ENCODE measurements at places on chromosomes 12 and 14.

GRCh38 chr12:109521831-109522230 lies 44.4 kb downstream of the UBE3B start:
- DNase-seq: no peak

GRCh38 chr12:27193854-27194544 lies 50.1 kb upstream of the STK38L start:
- DNase-seq: peak; percentile 68

DNA sequence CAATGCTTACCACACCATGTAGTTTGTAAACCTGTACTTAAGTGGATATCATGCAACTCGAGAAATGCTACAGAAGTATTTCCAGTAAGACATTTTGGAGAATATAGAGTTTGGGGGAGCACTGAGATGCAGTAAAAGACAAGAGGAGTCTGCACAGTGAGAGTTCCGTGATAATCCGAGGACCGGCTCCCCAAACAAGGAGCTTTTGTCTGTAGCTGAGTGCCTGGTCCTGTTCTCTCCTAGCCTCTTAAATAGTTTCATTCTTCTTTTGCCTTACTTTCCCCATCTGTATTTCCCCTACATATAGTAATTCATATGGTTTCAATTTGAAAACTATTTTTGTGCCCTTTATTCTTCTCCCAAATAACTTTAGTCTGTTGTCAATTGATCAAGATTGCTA lies 364.1 kb downstream of the EGLN3 start:
- DNase-seq: no peak

DNA sequence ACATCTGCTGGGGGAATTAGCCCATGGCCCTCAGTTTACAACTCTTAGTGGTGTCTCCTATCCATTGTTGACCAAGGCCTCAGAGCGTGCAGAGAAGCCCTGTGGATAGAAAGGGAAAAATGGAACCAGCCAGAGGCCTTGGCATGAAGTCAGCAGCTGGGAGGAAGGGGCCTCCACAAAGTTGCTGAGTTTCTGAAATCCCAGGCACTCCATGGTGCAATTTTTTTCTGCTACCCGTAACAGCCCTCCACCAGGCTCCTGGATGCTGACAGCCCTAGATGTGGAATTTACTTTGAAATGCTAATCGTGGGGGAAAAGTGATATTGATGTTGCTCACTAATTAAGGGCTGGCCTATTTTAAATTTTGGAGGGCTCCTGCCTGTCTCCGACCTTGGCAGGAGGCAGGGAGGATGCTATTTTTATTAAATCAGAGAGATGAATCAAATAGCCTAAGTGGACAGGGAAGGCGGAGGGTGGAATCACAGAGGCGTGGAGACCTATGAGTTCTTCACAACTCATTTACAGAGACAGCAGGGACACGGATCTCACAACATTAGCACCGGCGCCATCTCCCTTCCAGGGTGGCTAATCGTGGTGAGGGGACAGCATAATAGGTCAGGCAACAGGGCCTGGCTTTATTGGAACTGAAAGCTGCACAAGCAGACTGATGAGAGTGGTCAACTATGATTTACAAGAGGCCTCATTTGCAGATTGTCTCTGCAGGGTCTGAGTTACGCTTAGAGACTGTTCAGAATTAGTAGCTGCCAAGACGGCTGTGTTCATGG lies 99.8 kb upstream of the WSCD2 start:
- DNase-seq: no peak

- DNase-seq: no peak
Measured at GRCh38 chr14:55951341-55952206, 166.6 kb upstream of the PELI2 start.

DNA sequence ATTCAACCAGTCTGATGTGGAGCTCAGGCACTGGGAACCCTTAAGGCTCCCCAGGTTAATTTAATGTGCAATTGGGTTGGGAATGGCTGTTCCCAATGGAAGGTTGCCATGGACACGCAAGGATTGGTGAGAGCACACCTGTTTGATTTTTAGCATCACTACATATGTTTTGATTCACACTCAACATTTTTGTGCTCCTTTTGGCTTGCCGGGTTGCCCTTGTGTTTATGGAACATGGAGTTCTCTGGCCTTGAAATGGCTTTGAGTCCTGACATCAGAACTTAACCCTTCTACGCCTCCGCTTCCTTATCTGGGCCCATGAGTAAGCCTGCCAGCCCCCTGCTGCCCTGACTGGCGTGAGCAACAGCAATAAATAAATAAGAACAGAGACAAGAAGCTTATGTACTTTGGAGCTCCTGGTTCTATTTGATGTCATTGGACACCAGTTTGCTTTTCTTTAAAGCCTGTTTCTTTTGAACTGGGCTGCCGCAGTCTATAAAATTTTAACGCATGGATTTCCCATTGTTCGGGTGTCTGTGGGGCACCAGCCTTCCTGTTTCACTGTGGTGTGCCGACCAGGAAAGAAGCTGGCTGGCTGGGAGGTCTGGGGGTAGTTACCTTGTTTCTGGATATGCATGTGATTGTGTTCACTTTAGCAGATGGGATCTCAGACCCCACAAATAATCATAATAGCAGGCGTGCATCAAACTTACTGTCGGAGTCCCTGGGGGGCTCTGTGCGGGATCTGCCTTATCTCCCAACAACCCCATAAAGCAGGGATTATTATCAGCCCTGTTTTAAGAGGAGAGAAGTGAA lies 27.8 kb downstream of the TBX3 start:
- no peak for DNase-seq

DNA sequence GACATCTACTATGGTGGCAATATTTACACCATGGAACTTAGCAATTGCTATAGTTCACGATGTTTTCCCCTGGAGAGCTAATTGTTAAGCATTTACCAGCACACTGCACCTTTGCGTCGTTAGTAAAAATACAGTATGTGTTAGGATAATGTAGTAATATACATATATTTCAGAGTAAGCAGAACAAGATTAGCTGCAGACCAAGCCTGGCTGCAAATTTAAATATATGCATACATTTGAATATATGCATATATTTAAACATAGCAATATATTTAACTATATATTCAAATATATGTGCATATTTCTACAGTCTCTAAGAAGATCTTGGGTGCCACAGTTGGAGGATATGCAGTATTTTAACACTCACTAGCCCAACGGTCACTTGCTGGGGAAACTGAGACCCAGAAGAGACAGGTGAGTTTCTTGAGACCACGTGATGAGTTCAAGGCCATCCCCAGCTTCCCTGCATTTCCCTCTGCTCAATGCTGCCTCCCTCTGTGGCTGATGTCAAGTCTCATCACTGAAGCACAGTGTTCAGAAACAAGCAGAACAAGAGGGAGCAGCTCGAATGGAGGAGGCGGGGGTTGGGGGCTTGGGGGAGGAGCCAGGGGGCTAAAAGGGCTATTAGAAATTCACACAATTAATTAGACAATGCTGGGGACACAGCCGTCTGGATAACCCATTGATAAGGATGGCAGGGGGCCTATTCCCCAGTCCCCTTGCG lies 708.0 kb downstream of the MED13L start:
- DNase-seq: no peak

GRCh38 chr12:122887819-122888212 lies 8.1 kb downstream of the VPS37B start:
- DNase-seq: no peak

- no peak for DNase-seq
Measured at GRCh38 chr12:45093051-45093450, 42.2 kb upstream of the DBX2 start.

- no peak for DNase-seq
Measured at GRCh38 chr12:86050010-86050409, 175.9 kb downstream of the NTS start.

DNA sequence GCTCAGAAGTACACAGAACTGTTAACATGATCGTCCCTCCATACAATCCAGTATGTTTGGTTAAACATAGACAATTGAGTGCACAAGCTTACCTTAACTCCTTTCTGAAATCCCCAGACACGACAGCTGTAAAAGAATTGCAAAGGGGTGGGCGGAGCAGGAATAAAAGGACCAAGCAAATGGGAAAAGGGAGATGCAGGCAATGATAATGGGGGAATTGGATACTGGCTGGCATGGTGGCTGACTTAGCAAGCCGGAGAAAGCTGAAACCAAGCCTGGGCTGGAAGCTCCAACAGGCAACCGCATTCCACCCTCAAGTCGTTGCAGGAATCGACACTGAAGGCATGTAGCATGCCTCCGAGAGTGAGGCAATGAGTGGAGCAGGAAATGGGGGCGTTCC lies 96.8 kb upstream of the TMEM132C start:
- DNase-seq: no peak

DNA sequence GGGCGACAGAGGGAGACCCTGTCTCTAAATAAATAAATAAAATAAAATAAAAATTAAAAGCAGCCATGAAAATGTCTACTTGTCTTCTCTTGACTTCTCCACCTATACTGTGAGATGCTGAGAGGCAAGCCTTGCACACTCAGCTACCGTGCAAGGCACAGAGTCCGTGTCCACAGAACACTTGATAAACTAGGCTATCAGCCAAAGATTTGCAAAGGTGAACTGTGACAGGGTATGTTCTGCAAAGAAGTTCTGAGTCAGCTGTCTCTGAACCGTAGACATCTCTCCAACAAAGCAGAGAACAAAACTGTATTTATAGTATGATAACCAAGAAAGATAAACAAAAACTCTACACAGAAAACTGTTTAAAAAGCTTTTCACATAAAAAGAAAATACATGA lies 35.5 kb downstream of the STXBP6 start:
- no peak for DNase-seq

DNA sequence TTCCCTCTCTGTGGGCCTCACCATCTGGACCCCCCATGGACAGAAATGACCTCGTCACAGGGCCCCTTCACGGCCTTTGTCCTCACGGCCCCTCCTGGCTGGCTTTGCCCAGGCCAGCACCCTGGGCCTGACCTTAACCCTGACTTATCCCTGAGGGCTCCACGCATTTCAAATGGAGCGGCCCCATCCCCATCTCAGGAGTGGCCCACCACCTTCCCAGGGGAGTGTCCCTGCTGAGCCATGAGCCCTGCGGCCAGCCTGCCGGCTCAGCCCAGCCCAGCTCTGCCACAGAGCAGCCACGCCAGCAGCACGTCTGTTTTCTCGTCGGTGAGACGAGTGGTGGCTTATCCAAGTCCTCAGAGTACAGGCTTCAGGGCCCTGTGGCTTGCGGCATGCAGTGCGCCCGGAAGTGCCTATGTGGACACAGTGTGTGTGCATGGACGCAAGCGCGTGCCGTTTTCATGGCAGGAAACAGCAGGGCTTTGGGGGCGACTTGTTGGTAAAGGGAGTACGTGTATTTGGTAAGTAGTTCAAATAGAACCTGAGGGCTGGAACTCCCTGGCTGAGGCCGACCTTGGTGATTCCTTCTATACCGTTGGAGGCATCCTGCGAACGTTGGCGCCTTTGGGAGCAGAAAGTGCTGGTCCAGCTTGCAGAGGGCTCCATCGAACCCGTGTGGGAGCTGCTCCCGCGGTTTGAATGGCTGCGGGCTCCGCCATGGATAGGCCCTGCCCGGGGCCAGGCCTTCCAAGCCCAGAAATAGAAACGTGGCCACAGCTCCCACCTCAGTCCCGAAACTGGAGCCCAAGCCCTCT lies 52.1 kb downstream of the LRCOL1 start:
- DNase-seq: no peak

DNA sequence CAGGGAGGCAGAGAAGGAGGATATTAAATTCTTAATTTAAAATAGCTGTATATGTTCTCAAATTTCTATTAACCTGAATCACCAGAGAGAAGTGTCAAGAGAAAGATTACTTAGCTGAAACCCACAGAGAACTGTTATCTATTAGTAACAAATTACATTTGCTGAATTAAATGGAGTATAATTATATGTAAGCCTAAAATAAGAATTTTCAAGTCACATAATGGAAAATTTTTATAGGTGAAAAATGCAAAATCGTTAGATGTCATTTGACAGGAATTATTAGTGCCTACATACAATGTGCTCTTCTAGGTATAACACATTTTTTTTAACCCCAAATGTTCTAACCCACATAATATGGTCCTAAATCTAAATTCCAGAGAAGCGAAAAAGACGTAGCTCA lies 4.1 kb upstream of the ATP2B1 start:
- DNase-seq: no peak

DNA sequence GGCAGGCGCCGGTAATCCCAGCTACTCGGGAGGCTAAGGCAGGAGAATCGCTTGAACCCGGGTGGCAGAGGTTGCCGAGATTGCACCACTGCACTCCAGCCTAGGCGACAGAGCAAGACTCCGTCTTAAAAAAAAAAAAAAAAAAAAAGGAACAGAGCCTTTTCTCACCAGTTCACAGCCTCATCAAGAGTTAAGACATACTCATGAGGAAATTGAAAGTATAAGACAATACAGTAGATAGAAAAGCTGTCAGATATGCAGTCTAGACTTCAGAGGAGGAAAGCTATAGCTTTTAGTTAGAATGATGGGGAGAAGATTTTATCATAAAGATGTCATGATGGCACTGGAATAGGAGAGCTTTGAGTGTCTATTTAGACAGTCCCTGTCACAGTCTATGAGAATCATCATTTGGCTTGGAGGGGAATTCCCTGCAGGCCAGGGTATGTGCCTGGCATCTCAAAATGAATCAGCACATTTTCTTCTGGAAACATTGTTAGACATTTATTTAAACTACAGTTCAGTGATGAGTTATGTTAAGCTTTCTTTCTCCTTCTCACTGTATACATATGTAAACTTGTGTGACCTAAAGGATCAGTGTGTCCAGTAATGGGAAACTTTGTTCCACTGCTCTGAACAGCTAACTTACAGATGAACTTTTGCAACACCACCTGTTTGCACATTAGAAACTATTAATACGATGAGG lies 2.9 kb upstream of the RAB35 start:
- no peak for DNase-seq

GRCh38 chr14:49294621-49295148 lies 291.5 kb downstream of the RPS29 start:
- DNase-seq: no peak

DNA sequence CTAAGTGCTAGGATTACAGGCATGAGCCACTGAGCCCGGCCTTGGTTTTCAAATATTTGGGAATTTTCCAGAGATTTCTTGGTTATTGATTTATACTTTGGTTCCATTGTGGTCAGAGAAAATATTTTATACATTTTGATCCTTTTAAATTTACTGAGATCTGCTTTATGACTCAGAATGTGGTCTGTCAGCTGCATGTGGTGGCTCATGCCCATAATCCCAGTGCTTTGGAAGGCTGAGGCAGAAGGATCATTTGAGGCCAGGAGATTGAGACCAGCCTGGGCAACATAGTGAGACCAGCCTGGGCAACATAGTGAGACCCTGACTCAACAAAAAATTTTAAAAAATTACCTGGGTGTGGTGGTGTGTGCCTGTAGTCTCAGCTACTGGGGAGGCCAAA lies 49.8 kb downstream of the ADCK1 start:
- DNase-seq: peak; percentile 62

DNA sequence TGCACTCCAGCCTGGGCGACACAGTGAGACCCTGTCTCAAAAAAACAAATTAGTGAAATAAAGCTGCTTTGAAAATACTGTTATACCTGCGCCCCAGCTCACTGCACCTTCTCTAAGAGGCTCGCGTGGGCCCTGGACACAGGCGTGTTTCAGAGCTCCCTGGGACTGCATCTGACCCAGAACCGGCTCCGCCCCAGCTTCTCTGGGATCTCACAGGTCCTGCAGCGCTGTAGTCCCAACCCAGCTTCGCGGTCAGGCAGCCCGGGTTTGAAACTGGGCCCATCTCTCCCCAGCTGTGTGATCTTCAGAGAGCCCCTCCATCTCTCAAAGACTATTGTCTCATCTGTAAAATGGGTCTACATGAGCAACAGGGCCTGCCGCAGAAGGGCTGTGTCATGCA lies 7.5 kb downstream of the RIMBP2 start:
- DNase-seq: no peak

All from fibroblast of skin of left biceps (primary cell).